ENCODE measurements at places on chromosomes 7 and 10.
A peak's percentile ranks its signal among the peaks of the same experiment; 100 is the strongest.

DNA sequence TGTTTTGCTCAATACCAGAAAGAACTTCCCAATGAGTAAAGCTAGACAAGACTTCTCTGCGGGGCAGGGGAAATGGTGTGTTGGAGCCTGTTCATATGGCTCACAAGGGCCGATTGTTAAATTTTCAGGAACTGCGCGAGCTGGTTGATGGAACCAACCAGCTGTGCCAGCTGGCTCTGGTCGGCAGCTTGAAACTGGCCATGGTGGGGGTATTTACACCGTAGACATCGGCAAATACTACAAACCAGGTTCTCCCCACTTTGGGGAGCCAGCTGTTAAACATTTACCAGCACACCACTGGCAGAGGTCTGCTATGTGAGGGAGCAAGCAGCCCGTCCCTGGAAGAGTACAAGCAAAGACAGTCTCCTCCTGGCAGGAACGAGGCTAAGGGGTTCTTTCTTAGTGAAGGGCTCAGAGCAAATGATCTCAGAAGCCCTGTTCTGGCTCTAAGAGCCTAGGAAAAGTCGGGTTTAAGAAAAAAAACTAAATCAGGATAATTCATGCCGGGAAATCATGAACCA lies 8.8 kb upstream of the ZMIZ1 start:
- DNase-seq = no peak

DNA sequence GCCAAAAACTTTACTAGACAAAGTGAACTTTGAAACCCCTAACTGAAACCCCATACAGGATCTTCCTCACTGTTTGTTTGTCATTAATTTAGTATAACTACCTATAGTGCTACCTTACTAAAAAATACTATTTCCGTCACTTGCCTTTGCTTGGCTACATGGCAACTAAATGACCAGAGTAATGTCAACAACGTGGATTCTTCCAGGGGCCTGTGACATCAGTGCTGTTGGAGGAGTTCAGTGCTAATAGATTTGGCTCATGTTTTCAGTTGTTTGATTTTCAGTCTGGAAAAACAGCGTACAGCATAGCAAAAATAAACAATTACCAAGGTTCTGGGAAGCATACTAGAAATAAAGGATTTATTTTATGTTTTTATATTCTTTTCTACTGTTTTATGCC lies 3.0 kb upstream of the ASB15 start:
- no peak for DNase-seq

DNA sequence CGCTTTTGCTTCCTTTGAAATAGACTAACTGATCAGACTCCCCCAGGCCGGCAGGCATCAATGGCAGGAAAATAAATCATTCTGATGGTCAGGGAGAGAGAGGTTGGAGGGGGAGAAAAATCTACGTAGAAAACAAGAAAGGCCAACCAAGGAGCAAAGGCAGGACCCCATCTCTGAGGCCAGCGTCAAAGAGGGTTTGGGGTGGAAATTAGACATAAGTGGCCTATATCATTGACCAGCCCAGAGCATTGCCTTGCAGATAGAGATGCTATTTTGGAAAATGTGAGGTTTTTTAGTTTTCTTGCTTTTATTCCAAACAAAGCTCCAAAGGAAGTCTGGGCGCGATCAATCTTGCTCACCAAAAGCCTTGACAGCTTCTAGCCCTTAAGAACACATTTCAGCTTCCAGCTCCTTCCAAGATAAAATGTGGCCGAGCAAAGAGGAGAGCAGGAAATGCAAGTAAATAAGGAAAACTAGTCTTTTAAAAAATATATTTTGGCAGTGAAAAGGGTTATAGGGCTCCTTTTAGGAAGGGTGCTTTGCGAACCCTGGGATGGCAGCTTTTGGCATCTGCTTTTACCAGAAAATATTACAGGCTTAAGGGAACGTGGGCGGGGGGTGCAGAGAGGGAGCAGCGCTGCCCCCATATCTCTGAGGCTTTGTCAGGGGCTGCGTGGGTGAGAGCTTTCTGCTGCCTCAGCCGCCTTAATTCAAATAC lies 2.0 kb upstream of the HOXA2 start:
- DNase-seq = no peak

- no peak for DNase-seq
These were observed 315.8 kb downstream of the KCNMA1 start for GRCh38 chr10:77321838-77322237.

GRCh38 chr10:79179164-79179956 lies 110.6 kb downstream of the ZMIZ1 start:
- DNase-seq = no peak

GRCh38 chr7:4556868-4557793 lies 125.0 kb upstream of the FOXK1 start:
- no peak for DNase-seq

DNA sequence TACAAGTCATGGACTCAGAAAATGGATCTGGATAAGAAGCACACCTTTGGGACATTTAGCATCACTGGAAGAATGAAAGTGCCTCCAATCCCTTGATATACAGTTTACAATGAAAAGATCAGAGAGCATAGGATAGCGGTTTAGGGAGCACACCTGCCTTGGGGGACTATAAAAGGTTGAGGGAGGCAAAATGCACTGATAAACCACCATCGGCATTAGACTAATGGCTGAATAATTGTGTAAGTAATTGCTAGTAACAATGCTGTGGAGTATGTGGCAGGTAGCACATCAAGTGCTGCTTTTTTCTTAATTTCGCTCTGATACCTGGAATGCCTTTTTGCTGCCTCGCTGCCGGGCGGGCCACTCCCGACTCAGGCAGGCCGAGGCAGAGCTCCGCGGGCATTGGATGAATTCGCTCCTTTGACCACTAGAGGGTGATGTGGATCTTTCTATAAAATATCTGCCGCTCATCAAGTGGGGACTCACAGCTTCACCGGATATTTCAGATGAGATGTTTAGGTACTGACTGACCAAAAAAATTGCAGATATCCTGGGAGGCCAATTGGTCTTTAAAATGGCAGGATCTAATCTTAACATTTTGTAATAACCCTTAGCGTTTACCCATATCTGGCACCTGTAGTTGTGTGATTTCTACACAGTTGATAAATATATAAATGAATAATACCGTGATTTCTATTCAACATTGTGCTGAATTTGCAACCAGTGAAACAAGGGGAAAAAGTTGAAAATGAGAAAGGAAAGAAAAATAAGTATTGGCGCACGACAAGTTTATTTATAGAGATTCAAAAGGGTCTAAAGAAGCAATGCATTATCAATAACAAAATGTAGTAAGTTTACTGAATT lies 116.8 kb upstream of the PRSS1 start:
- peak; percentile 41 for DNase-seq

GRCh38 chr7:102304668-102305067 lies 18.0 kb downstream of the SH2B2 start:
- no peak for DNase-seq

GRCh38 chr10:117617659-117618058 lies 75.1 kb downstream of the EMX2 start:
- no peak for DNase-seq

DNA sequence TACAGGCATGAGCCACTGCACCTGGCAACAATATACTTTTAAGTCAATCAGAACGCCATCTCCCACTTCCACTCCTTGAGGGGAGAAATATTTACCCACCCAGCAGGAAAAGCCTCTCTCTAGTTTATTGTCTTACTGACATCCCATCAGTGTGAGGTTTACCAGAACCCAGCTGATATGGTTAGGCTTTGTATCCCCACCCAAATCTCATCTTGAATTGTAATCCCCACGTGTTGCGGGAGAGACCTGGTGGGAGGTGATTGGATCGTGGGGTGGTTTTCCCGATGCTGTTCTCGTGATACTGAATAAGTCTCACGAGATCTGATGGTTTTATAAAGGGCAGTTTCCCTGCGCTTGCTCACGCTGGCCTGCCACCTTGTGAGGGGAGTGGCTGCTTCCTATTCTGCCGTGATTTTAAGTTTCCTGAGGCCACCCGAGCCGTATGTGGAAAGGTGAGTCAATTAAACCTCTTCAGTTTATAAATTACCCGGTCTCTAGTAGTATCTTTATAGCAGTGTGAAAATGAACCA lies 37.5 kb upstream of the TPK1 start:
- no peak for DNase-seq

DNA sequence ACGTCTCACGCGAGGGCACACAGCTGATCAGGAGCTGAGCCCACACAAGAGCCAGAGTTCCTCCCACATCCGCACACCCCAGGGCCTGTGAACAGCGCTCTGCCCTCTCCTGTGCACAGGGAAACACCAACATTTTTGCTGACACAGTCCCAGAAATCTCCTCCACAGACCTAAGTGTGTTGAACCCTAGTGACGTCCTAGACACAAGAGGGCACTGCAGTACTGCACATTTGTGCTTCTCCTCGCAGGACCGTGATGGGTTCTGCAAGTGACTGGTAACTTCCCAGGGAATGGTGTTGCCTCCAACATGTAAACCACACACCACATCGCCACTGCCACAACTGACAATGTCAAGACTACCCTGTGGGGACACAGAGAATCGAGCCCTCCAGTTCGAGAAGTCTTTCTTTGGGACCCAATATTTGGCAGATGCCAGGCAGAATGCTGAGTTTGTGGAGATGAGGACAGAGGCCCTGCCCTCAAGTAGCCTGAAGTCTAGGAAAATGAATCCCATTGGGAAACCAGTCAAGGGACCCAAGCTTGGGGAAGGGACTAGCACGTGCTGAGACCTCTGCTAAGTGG lies 170.3 kb downstream of the PAXIP1 start:
- no peak for DNase-seq

- no peak for DNase-seq
These were observed 814.6 kb downstream of the LRMDA start for GRCh38 chr10:76245951-76246495.

- DNase-seq = no peak
These were observed 298.6 kb upstream of the KIAA1217 start for GRCh38 chr10:23910291-23910690.

GRCh38 chr7:521221-522070 lies 1.8 kb upstream of the PDGFA start:
- no peak for DNase-seq

- no peak for DNase-seq
These were observed 241.5 kb downstream of the WDR37 start for GRCh38 chr10:1297566-1298301.

GRCh38 chr7:27423290-27423689 lies 180.7 kb downstream of the EVX1 start:
- DNase-seq = no peak

DNA sequence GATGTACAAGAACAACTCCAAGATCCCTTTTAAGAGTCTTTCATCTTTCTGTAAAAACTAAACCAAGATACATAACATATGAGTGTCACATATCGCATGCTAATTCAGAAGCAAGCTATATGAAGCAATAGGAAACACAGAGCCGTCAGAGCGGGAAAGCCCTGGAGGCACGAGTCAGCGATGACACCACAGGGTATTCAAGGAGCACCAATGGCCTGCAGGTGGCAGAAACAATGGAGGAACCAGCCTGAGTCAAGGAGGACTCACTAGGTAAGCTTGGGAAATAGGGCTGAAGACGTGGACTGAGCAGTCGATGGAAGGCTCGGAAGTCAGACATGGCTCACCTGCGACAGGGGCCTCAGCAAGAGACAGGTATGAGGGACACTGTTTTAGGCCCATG lies 214.4 kb downstream of the FAM107B start:
- DNase-seq = no peak

GRCh38 chr7:31893365-31893764 lies 176.8 kb downstream of the PDE1C start:
- no peak for DNase-seq

DNA sequence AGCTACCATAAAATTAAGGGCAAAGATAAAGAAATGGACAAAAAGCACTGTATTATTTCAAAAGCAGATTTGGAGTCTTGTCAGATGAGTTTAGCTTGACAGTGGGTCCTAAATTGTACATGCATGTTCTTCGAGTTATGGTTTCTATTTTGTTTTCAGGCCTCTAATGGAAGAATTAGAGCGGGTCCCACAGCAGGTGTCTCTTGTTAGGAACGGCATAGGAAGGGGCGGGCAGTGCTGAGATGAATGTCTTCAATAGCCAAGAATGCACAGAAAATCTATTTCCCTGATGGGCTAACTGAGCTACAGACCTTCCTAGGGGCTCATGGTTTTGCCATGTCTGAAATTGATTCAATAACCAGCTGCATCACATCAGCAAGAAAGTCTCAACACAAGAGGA lies 304.4 kb downstream of the FRMD4A start:
- no peak for DNase-seq

GRCh38 chr7:3154881-3155494 lies 111.3 kb upstream of the CARD11 start:
- DNase-seq = peak; percentile 8

DNA sequence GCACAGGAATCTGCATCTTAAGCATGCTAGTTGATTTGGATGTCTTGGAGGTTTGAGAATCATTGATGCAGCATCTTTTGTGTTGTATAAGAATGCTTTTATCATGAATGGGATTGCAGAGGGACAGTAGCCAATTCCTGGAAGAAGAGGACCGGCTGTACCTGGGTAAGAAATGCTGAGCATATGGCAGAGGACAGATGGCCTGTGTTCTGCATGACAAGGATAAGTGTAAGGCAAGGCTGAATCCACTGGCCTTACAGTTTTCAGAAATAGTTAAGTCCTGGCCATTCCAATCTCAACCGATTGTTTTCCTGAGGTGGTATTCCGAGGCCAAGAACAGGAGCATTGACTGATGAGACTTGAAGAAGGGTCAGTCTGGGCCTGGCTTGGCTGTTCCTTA lies 24.4 kb upstream of the KBTBD2 start:
- no peak for DNase-seq

DNA sequence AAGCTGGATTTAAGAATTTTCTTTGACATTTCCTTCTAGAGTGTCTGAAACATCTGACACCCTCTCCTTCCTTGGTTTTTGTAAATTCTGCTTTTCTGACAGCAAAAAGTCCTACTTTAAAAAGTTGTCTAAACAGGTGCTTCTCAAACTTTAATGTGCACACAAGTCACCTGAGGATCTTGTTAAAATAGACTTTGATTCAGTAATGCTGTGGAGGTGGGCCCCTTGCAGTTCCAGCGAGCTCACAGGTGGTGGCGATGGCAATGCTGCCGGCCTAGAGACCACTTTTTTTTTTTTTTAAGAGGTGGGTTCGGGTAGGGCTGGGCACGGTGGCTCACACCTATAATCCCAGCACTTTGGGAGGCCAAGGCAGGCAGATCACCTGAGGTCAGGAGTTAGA lies 77.1 kb downstream of the ABCC2 start:
- DNase-seq = no peak

GRCh38 chr7:117895276-117895675 lies 22.0 kb upstream of the CTTNBP2 start:
- DNase-seq = no peak

Data from HS-27A (cell line).